ENCODE measurements at places on chromosomes 11 and 22. TPM values are rescaled to one million over a fixed set of nuclear protein-coding genes. Genes with fewer than 3 reads are reported as not detected.

GRCh38 chr22:46895753-46896152 is 133.3 kb downstream of the TBC1D22A start:
- H3K27me3 ChIP-seq: no peaks in the 10 kb centered on the region
- DNase-seq: no peak
- peaks cover 4% of the 10 kb centered on the region for H3K4me1 ChIP-seq
- H3K36me3 ChIP-seq: peaks cover 18% of the 10 kb centered on the region

TAGLN gene
- total RNA-seq: 2.0 TPM

GP1BB gene
- total RNA-seq: not detected

DNA sequence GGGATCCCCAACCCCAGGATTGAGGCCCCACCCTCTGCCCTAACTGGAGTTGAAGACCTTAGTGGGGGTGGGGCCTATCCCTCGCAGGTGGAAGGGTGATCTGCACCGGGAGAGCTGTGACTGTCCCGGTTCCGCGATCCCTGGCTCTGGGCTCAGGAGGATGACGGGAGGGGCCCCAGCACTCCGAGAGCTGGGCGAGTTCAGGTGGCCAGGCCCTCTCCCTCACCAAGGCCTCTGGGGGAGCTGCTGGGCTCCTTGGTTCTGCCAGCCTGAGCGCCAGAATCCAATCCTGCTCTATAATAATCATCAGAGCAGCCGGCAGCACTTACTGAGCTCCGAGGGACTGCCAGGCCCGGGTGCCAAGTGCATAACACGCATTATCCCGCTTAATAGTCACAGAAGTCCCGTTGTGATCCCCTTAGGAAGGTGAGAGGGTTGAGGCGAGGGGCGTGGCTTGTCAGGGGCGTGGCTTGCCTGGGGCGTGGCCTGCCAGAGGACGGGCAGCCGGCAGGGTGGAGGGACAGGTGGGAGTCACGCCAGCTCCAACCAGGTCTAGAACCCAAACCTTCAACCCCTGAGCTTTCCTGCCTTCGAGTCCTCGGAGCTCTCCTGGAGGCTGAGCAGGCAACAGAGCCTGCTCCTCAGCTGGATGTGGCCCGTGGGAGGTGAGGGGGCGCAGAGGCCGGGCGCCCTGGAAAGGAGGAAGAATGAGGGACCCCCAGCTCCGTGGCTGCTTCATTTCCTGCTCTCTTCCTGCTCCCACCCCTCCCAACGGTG is 7.3 kb upstream of the SYT7 start:
- H3K36me3 ChIP-seq: no peaks in the 10 kb centered on the region
- H3K27ac ChIP-seq: no peak overlapping the region
- DNase-seq: peak; percentile 33
- H3K4me3 ChIP-seq: no peak overlapping the region

DNA sequence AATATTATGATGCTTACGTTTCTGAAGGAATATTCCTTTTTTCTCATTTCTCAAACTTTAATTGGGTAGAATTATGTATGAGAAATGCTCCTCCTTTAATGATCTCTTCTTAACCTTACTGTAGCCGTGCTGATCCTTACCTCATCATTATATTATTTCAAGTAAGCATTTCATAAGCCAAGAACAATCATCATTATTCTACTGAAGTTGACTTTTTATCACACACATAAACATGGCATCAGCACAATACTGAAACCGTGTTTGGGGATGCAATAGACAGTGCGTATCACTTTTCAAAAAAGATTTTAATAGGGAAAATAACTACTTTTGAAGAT is 162.8 kb downstream of the ARHGAP42 start:
- no peaks in the 10 kb centered on the region for H3K4me1 ChIP-seq
- H3K27ac ChIP-seq: no peak overlapping the region
- no peak for DNase-seq
- no peak overlapping the region for H3K4me3 ChIP-seq
- H3K27me3 ChIP-seq: no peaks in the 10 kb centered on the region
- no peaks in the 10 kb centered on the region for H3K36me3 ChIP-seq

ADAMTS8 gene
- total RNA-seq: not detected

SLC22A8 gene
- total RNA-seq: not detected

DAGLA gene
- total RNA-seq: 0.44 TPM

GRCh38 chr11:10970926-10971325 is 113.1 kb upstream of the ZBED5 start:
- H3K27ac ChIP-seq: no peak overlapping the region
- no peaks in the 10 kb centered on the region for H3K27me3 ChIP-seq
- H3K4me1 ChIP-seq: no peaks in the 10 kb centered on the region
- no peaks in the 10 kb centered on the region for H3K36me3 ChIP-seq
- no peak overlapping the region for H3K4me3 ChIP-seq

DNA sequence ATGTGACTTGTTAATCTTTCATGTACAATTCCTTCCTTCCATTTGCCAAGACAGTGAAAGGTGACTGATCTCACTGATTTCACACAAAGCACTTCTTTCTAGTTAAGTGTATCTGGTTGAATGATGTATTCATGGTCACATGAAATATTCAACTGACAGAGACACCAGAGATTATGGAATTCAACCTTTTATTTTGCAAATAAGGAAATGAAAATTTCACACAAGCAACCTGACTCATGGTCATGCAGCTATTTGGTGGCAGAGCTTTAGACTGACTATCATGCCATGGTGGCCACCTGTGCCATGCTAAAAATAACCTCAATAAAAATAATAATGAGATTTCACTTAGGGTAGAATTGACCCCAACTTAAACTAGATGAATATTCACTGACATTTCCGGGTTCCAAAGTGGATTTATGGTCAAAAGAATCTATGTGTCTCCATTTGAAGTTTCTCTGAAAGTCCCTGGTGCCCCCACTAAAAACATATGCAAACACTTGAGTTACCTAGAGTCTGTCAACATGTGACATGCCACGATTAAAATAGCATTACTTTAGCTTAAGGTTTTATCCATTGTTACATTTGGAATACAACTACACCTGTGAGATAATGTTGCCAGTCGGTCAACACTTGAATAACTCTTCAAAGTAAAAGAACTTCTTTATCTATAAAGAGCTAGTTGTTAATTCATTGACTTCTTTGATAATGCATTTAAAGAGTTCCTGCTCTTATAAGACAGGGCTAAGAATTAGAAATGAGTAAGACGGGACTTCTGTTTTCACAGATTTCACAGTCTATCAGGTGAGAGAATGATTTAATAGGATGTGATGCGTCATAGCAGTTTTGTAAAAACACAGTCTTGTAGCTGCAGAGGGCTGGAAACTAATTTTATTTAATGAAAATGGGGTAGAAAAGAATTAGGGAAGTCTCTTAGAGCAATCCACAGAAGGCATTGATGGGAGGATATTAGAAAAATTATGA is 94.6 kb upstream of the OR9G4 start:
- H3K4me3 ChIP-seq: no peak overlapping the region
- no peak for DNase-seq
- H3K27ac ChIP-seq: no peak overlapping the region
- no peaks in the 10 kb centered on the region for H3K4me1 ChIP-seq
- H3K27me3 ChIP-seq: no peaks in the 10 kb centered on the region

DNA sequence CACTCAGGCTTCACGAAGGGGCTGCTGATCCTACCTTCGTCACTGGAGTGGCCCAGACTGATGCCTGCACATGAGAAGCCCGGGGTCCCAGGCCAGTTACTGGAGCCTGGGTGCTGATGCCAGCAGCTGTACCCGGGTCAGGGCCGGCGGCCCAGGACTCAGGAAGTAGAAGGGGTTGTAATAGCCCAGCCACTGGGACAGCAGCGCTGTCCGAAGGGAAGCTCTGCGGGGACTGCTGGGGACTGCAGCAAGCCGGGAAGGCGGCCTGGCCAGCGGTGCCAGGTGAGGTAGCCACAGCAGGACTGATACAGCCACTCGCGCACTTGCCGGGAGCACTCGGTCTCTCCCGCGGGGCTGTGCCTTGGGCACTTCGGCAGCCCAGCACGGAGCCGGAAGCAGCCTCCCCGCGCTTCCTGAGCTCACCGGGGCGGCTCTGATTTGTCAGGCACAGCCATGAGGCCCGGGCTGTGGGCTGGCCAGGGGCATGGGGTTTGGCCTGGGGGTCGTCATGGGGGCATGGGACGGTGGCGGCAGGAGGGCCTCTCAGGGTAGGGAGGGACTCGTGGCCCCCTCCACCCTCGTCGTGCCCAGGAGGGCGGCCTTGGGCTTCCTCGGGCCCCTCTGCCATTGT is 13.9 kb upstream of the OR8K1 start:
- H3K4me3 ChIP-seq: no peak overlapping the region
- no peaks in the 10 kb centered on the region for H3K36me3 ChIP-seq
- no peaks in the 10 kb centered on the region for H3K27me3 ChIP-seq
- no peak for DNase-seq

DNA sequence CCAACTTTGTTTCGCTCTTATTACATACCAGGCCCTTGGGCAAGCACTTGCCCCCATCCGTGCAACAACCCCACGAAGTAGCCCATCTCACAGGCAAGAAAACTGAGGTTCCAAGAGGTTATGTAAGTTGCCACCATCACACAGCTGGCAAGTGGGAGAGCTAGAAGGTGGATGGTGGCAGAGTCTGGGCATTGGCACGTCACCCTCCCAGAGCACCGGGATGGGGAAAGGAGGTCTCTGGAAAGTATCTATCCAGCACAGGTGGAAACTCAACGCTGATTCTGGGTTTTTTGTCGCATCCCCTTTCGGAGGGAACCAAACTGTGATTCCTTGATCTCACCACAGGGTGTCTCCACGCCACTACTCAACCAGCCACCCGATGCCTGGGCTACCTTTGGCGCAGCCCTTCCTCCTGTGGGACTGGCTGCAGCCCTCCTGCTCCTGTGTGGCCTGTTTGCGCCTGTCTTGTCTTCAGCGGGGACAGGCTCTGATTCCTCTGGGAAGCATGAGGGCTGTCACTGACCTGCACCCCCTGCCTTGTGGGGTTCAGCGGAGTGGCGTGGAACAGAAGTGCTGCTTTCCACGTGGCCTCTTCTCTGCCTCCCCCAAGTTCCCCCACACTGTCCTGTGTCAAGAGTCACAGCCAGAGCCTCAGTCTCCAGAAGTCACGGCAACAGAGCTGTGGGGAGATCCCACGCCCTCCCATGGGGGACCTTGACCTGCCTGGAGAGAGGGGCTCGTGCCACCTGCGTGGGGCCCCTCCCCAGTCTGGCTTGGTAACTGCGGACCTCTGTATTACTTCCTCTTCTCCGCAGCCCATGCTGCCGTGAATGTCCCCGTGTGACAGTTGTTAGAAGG is 34.4 kb upstream of the TRIM29 start:
- peaks cover 5% of the 10 kb centered on the region for H3K4me1 ChIP-seq
- peak; percentile 58 for DNase-seq
- no peak overlapping the region for H3K27ac ChIP-seq
- H3K36me3 ChIP-seq: no peaks in the 10 kb centered on the region
- H3K4me3 ChIP-seq: no peak overlapping the region

NLRP6 gene
- total RNA-seq: 5.5 TPM

DNA sequence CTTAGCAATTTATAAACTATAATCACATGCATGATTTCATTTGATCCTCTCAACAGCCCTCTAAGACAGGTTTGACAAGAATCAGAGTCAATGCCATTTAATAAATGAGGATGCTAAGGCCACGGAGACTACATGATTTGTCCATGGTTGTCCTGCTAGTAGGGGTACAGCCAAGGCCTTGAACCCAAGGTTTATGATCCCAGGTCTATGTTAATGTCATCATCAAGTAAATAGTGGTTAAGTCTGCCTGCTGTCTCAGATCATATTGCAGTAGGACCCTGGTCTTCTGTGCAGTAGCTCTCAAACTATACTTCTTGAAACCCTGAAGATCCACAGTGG is 17.7 kb upstream of the SYTL2 start:
- no peak for DNase-seq
- no peak overlapping the region for H3K27ac ChIP-seq
- H3K36me3 ChIP-seq: peaks cover 1% of the 10 kb centered on the region
- H3K27me3 ChIP-seq: no peaks in the 10 kb centered on the region
- no peak overlapping the region for H3K4me3 ChIP-seq

DNA sequence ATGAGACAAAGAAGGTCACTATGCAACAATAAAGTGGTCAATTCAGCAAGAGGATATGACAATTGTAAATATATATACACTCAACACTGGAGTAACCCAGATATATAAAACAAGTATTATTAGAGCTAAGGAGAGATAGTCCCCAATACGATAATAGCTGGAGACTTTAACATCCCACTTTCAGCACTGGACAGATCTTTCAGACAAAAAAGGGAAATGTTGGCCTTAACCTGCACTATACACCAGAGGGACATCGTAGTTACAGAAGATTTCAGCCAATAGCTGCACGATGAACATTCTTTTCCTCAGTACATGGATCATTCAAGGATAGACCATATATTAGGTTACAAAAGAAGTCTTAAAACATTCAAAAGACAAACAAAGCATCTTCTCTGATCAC is 29.9 kb downstream of the PIWIL3 start:
- DNase-seq: no peak
- no peaks in the 10 kb centered on the region for H3K4me1 ChIP-seq
- H3K4me3 ChIP-seq: no peak overlapping the region
- no peaks in the 10 kb centered on the region for H3K36me3 ChIP-seq
- H3K27me3 ChIP-seq: peaks cover 65% of the 10 kb centered on the region

DNA sequence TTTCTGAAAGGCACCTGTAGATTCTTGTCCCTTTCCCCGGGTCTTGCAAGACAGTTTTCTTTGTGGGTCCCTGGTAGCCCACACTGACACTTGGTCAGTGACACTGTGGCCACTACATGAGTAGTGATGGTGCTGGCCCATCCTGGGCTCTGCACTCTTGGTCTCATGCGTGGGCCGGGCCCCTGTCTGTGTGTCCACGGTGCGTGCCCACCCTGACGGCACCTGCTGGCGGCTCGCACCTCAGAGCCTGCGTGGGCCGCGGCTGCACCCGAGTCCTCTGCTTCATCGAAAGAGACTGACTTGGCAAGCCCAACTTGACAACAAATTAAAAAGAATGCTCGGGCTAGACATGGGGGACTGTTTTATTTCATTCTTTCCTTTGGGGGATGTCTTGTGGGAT is 37.5 kb downstream of the ADAMTS15 start:
- no peak for DNase-seq
- H3K27ac ChIP-seq: no peak overlapping the region
- H3K27me3 ChIP-seq: peaks cover 7% of the 10 kb centered on the region
- H3K36me3 ChIP-seq: no peaks in the 10 kb centered on the region

NELL1 gene
- total RNA-seq: not detected
